Vagina (tissue), 2 donors: ENCODE measurements at places on chromosomes 16 and 17. TPM values are rescaled to one million over a fixed set of nuclear protein-coding genes. Genes with fewer than 3 reads are reported as not detected.

GRCh38 chr17:35083071-35083470 is 19.6 kb upstream of the RFFL start:
- H3K27me3 ChIP-seq = no peaks in the 10 kb centered on the region
- no peak overlapping the region for H3K4me3 ChIP-seq
- no peak for DNase-seq
- H3K4me1 ChIP-seq = peaks cover 53% of the 10 kb centered on the region
- no peaks in the 10 kb centered on the region for H3K36me3 ChIP-seq

DNA sequence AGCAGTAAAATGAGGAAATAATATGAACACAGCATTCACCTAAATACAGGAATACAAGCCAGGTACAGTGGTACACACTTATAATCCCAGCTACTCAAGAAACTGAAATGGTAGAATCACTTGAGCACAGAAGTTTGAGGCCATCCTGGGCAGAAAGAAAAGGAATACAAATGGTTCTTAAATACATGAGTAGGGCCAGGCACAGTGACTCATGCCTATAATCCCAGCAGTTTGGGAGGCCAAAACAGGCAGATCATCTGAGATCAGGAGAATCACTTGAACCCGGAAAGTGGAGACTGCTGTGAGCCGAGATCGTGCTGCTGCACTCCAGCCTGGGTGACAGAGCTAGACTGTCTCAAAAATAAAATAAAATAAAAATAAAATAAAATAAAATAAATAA is 23.0 kb upstream of the SMG8 start:
- H3K4me3 ChIP-seq = no peak overlapping the region
- H3K27me3 ChIP-seq = no peaks in the 10 kb centered on the region
- no peak overlapping the region for H3K27ac ChIP-seq
- H3K36me3 ChIP-seq = no peaks in the 10 kb centered on the region

The CPNE7 gene
- 4.9 TPM for total RNA-seq

DNA sequence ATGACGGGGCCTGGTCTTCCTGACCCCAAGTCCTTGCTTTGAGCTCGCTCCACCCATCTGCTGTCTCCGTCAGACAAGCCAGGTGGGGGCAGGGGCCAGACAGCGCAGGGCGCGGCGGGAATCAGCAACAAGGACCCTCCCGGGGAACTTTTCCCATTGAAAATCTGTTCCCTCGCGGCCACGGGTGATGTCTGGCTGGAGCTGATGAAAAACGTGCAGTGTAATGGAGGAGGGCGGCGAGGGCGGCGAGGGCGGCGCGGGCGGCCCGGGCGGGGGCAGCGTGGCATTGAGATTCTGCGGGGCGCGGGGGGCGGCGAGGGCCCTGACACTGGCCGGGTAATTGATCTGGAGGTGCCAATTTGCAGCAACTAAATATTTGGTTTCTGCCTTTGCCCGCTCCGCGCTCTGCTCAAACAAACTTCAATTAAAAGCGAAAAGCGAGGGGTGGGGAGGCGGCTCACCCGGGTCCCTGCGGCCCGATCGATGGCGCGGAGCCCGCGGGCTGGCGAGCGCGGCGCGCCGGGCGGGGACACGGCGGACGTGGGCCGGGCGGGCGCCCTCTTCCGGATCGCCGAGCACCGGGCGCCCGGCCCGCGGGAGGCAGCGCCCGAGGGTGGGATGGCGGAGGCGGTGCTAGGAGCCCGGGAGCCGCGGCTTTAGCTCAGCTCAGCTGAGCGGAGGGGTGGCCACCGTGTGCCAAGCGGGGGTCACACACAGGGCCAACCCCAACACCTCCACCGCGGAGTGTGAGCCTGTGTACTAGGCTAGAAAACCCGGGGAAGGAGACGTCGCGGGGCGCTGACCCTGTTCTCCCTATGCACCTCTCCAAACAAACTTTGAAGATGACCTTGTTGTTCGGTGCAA is 32.4 kb downstream of the DCAKD start:
- DNase-seq = no peak
- H3K36me3 ChIP-seq = no peaks in the 10 kb centered on the region
- H3K27me3 ChIP-seq = no peaks in the 10 kb centered on the region
- peak overlapping the region; percentile 56 for H3K4me3 ChIP-seq

DNA sequence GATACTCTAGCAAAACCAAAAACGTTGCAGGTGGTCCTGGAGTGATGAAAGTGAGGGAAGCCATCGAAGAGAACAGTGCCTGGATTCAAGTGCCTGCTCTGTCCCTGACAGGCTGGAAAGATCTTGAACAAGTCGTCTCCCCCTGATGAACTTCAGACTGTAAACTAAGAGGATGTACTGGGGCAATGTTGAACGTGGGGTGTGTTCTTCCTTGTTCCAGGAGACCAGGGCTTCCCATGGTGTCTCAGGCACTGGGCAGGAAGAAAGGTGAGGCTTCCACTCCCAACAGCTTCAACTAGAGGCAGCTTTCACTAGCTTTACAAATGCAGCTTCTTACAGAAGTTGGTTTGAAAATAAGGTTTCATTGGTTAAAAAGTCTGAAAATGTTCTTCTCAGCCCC is 21.4 kb upstream of the NF1 start:
- H3K4me1 ChIP-seq = no peaks in the 10 kb centered on the region
- DNase-seq = no peak
- no peaks in the 10 kb centered on the region for H3K27me3 ChIP-seq
- no peak overlapping the region for H3K4me3 ChIP-seq
- H3K27ac ChIP-seq = no peak overlapping the region
